Activated B cell treated with CpG ODN at 0.5 μM for 24 hours (primary cell): ENCODE measurements at places on chromosomes 1 and 21.

- H3K4me1 ChIP-seq = peaks cover 18% of the 10 kb centered on the region
- peak; percentile 15 for DNase-seq
- H3K27ac ChIP-seq = peak overlapping the region; percentile 69
- peak overlapping the region; percentile 3 for H3K4me3 ChIP-seq
- H3K36me3 ChIP-seq = no peaks in the 10 kb centered on the region
- no peaks in the 10 kb centered on the region for H3K27me3 ChIP-seq
These were observed 215.5 kb upstream of the USP25 start for GRCh38 chr21:15514073-15514946.

DNA sequence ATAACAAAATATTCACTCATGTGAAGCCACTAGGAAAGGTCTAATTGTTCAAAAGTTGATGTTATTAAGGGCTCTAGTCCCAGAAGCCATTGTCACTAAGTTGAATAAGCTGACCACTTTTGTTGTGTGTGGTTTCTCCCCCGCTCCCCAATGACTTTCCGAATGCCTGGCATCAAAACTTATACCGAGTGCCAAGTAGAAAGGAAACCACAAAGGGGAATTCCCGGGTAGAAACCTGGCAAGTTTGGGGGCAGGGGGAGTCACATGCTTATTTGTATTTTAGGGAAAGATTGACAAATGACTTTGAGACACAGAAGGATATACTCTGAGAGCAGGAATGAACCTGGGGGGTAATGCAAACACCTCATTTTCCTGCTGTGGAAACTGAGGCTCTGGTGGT lies 154.1 kb downstream of the TGFBR3 start:
- H3K27me3 ChIP-seq = peaks cover 10% of the 10 kb centered on the region
- no peak for DNase-seq
- H3K4me3 ChIP-seq = no peak overlapping the region
- H3K27ac ChIP-seq = no peak overlapping the region
- H3K4me1 ChIP-seq = peaks cover 7% of the 10 kb centered on the region
- no peaks in the 10 kb centered on the region for H3K36me3 ChIP-seq

DNA sequence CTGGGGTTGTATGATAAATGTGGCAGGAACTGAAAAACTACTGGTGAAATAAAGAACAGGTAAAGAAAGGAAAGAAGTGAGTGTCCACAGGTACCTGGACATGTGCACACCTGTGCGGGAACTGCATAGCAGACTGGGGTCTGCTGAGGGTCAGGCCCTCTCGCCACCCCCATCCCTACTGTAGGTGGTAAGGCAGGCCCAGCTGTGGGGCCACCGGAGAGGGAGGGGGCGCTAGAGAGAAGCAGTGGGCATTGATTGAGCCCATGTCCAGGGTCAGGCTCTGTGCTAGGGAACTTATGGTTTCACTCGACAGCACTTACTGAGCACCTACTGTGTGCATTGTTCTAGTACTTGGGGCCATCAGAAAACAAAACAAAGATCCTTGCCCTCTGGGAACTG lies 400.5 kb downstream of the MATN1 start:
- H3K27me3 ChIP-seq = peaks cover 4% of the 10 kb centered on the region
- no peak for DNase-seq
- H3K4me1 ChIP-seq = no peaks in the 10 kb centered on the region
- no peak overlapping the region for H3K27ac ChIP-seq
- H3K36me3 ChIP-seq = no peaks in the 10 kb centered on the region

- H3K27ac ChIP-seq = no peak overlapping the region
- no peaks in the 10 kb centered on the region for H3K36me3 ChIP-seq
- H3K4me3 ChIP-seq = no peak overlapping the region
These were observed 69.9 kb upstream of the ADGRL2 start for GRCh38 chr1:81730881-81731280.

DNA sequence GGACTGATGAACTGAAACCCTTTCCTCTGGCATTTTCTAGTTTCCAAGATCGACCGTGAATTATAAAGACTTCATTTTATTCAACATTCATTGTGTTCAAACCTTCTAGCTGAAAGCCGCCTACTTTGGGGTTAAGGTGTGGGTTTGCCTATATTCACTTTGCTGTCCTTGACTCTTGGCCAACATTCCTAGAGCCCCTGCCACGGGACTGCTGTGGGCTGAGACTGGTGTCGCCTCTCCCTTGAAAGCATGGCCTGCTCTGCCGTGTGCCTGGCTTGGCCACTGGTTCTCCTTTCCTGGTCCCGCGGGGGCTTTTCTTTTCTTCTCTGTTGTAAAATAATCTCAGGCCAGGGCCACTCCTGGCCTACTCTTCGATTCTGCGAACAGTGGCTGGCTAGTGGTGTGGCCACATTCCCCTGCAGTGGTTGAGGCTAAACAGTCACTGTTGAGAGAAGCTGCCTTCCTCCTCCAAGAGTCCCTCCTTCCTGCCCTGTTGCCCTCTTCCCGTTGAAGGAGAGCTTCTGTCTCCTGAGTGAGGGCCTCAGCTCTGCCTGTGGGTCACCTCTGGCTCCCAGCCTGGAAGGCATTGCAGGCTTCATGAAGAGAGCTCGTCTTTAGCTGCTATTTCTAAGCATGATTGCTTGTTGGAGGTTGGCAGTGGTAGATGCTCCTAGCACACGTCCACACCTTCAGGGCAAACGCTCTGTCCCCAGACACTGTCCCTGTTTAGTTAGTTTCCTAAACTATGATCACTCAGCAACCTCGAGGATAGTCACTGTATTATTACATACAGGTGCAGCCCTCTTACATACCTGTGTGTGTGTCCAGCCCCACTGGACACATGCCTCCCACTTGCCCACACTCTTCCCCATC lies 80.5 kb downstream of the GALNT2 start:
- H3K4me3 ChIP-seq = peak overlapping the region; percentile 35
- H3K4me1 ChIP-seq = peaks cover 92% of the 10 kb centered on the region
- peak overlapping the region; percentile 94 for H3K27ac ChIP-seq
- no peaks in the 10 kb centered on the region for H3K27me3 ChIP-seq
- no peak for DNase-seq

DNA sequence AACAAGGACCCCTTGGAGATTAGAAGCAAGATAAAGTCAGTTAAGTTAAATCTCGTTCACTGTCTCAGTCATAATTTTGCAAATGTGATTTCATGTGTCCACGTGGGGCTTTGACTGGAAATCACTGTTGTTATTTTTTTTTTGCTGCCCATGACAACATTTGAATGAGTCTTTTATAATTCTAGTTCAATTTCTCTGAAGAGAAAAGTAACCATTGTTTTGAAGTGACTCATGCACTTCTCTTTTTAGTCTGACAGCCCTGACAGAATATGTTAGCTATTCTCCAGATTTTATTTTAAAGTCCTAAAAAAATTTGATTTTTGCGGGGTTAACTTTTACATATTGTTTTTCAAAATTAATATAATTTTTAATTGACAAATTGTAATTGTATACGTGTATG lies 30.7 kb upstream of the NLRP3 start:
- peaks cover 12% of the 10 kb centered on the region for H3K27me3 ChIP-seq
- no peak for DNase-seq
- no peak overlapping the region for H3K4me3 ChIP-seq
- H3K27ac ChIP-seq = no peak overlapping the region

- no peaks in the 10 kb centered on the region for H3K36me3 ChIP-seq
- no peak overlapping the region for H3K27ac ChIP-seq
- no peak overlapping the region for H3K4me3 ChIP-seq
- no peaks in the 10 kb centered on the region for H3K27me3 ChIP-seq
These were observed 9.4 kb upstream of the NEK2 start for GRCh38 chr1:211684791-211685190.
